ENCODE measurements at places on chromosomes 5 and 9.

DNA sequence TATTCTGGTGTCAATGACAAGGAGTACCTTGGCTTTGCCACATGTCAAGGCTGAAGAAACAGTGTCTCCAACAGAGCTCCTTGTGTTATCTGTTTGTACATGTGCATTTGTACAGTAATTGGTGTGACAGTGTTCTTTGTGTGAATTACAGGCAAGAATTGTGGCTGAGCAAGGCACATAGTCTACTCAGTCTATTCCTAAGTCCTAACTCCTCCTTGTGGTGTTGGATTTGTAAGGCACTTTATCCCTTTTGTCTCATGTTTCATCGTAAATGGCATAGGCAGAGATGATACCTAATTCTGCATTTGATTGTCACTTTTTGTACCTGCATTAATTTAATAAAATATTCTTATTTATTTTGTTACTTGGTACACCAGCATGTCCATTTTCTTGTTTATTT lies 19.8 kb downstream of the CD274 start:
- no peak for DNase-seq

GRCh38 chr5:154421868-154422267 lies 23.9 kb upstream of the SAP30L start:
- DNase-seq = no peak

GRCh38 chr5:75574791-75575190 lies 36.5 kb upstream of the ANKDD1B start:
- DNase-seq = no peak

- DNase-seq = no peak
Observed at GRCh38 chr5:157708866-157709265, 22.4 kb upstream of the THG1L start.

- DNase-seq = no peak
Observed at GRCh38 chr9:127567035-127567729, 44.9 kb upstream of the STXBP1 start.

DNA sequence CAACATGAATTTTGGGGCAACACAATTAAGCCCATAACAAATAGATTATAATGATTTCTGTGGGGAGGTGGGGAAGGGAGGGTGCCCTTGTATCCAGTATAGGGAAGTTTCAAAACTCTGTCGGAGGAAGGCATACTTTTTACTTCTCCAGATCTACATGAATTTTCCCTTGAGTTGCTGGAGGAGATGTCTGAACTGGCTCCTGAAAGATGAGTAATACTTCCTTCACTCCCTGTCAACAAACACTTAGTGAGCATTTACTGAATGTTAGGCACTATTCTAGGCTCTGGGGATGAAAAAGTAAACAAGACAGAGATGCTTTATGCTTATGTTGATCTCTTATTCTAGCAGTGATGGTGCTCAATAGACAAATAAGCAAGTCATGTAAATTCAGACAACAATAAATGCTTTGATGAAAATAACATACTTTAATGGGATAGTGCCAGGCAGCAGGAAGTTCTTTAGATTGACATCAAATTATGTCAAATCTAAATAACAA lies 197.9 kb upstream of the ANKH start:
- no peak for DNase-seq

DNA sequence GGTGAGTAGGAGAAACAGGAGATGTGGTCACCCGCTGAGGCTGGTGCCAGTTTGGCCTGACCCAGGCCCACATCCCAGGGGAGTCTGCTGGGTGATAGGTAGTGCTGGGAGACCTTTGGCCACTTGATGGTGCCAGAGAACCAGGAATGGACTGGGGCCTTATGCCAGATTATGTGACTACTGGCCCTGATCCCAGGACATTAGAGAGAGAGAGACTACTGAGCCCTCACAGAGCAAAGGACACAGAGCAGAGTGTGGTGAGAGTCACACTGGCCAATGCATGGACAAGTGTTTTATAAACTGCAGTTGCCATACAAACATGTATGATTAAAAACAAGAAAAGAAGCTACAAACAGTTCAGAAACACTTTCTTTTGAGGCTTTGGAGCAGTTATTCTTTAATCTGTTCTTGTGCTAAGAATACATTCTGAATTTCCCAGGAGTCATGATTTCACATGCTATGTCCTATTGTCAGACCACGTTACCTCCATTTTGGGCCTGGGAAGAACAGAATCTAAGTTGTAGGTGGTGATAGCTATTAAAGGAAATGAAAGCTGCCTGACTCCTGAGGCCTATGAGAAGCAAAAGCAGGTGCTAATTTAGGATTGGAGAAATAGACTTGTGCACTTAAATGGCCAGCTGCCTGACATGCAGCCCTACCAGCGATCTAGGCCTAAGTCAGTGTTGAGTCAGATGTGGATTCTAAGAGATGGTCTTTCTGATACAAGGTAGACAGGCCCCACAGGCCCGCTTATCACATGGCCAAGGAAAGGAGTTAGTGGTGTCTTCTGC lies 32.6 kb upstream of the TMOD1 start:
- DNase-seq = peak; percentile 51

GRCh38 chr9:10396615-10397014 lies 216.2 kb downstream of the PTPRD start:
- no peak for DNase-seq

- DNase-seq = peak; percentile 89
Observed at GRCh38 chr9:86721843-86722705, 225.2 kb downstream of the GAS1 start.

GRCh38 chr9:23590276-23591000 lies 235.6 kb downstream of the ELAVL2 start:
- no peak for DNase-seq

- DNase-seq = no peak
Observed at GRCh38 chr5:68215898-68216244, 315 bp downstream of the PIK3R1 start.

DNA sequence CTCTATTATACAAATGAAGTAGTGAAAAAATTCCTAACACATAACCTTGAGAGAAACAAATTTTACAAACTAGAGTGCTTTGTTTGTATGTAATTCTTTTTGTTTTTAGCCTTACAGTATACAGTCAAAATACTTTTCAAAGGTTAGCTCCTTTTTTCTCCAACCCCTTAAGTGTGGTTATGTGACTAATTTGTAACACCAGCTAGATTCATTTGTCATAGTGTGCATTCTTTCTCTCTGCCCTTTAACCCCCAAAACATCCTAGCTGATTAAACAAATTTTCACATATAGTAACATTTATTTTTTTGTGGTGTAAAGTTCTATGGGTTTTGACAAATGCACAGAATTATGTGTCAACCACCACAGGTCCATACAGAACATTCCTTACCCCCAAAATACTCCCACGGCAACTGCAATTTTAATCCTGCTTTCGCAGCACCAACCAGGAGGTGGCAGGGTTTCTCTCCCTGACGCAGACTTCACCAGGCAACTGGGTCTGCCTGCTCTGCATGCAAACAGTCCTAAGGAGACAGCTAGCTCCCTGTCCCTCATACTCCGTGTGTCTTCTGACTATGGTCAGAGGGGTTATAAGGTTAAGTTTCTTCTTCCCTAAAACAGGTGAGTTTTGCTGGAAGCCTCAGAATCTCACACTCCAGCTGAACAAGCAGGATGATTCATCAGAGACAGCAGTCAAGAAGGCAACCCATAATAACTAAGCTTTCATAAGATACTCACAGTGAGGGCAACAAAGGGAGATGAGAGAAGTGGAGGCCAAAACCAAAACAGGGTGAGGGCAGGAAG lies 44.5 kb upstream of the NR5A1 start:
- DNase-seq = no peak

DNA sequence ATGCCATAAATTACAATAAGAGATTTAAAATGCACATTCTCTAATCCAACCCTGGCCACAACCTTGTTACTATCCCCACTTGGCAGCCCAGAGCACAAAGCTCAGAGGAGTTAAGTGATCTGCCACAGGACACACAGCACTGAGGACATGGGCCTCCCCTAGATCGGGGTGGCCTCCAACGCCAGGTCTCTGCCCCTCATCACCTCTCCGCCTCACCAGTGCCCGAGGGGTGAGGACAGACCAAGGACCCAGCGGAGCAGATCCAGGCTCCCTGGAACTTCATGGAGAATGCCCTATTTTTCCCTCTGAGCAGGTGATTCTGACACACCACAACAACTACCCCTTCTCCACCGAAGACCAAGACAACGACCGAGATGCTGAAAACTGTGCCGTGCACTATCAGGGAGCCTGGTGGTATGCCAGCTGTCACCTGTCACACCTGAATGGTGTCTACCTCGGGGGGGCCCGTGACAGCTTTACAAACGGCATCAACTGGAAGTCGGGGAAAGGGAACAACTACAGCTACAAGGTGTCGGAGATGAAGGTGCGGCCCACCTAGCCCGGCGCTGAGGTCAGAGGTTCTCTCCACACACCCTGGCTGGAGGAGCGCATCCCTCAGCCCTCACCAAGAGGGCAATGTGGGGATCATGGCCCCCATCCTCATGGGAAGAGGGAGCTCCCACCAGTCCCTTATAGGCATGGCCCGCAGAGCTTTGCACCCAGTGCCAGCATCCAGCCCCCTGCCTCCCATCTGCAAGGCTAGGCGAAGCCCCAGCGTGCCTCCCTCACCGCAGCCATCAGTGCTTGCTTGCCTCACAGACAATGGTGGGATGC lies 12.5 kb upstream of the FCN2 start:
- no peak for DNase-seq

DNA sequence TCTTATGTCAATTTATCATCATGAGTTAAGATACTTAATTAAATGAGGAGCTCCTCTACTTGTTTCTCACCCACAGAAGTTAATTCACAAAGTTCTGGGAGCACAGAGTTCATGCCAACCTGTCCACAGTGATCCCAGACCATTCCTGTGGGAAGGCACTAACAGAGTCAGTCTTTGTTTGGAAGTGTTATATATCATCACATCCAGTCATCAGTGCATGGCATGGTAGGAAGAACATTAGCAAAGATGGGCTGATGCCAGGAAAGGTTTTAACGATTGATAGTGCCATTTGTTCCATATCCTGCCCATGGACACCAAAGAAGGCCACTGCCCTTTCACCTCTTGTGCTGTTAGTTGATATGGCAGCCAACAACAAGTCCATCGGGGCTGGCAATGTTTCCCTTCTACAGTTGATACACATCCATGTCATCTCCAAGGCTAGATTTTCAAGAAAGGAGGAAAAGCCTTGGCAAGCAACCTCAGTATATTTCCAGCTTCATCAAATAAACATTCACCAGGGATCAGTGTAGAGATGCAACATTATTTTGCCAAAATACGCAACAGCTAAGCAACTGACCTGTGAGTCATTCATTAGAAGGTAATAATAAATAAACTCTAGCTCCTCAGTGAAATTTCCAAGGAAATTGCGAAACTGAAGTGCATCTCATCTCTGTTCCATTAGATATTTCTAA lies 169.6 kb downstream of the RORB start:
- DNase-seq = no peak

- DNase-seq = peak; percentile 6
Observed at GRCh38 chr9:1604942-1605560, 410.1 kb upstream of the SMARCA2 start.

GRCh38 chr9:38344566-38345324 lies 47.8 kb upstream of the ALDH1B1 start:
- DNase-seq = no peak

GRCh38 chr5:149823375-149823774 lies 93.3 kb downstream of the PPARGC1B start:
- no peak for DNase-seq

GRCh38 chr5:72855821-72856220 lies 39.4 kb downstream of the TNPO1 start:
- no peak for DNase-seq

DNA sequence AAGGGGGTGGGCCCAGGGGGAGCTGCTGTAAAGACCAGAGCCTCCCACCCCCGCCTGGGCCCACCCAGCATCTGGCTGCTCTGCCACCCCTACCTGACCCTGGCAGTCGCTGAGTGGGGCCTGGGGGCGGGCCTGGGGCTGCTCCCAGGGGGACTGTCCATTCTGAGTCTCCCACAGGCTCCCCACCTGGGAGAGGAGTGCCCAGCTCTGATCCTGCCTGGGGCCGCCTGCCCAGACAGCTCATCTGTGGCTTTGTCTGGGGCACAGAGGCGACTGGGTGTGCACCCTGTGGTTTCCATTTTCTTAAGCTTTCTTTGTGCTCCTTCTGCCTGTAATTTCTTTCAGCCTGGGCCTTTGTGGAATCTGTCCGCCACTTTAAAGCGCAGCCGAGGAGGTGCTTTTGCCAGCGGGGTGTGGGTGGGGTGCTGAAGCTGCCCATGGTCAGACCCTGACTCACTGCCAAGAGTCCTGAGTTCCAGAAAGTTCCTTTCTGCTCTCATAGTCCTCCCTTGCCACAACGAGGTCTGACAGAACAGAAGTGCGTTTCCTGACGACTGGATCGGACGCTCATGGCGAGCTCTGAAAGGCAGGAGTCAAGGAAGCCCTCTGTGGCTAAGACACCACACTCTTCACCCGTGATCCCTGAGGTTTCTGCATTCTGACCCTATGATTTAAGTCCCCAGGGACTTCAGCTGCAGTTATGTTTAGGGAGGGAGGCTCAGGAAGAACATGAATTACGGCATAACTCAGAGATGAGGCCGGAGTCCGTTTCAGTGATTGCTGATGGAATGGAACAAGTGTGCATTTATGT lies 225.0 kb downstream of the FANCC start:
- no peak for DNase-seq

- DNase-seq = no peak
Observed at GRCh38 chr5:173341961-173342430, 13.8 kb upstream of the STC2 start.

DNA sequence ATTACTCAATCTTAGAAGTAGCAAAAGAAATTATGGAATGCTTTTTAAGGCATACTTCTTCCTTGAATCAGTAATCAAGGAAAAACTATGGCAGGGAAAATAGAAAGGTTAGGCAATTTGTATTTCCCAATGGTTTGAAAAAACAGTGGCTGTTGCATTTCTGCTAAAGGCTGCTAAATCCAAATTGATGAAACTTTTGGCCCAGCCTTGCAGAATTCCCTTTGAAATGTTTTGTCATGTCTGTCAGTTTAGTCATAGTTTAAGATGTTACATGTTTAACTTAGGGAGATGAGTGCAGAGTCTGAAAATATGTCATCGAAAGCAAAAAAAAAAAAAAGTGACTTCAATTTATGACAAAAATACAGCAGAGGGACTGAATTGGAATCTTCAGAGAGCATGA lies 878.9 kb upstream of the WWC1 start:
- DNase-seq = no peak

DNA sequence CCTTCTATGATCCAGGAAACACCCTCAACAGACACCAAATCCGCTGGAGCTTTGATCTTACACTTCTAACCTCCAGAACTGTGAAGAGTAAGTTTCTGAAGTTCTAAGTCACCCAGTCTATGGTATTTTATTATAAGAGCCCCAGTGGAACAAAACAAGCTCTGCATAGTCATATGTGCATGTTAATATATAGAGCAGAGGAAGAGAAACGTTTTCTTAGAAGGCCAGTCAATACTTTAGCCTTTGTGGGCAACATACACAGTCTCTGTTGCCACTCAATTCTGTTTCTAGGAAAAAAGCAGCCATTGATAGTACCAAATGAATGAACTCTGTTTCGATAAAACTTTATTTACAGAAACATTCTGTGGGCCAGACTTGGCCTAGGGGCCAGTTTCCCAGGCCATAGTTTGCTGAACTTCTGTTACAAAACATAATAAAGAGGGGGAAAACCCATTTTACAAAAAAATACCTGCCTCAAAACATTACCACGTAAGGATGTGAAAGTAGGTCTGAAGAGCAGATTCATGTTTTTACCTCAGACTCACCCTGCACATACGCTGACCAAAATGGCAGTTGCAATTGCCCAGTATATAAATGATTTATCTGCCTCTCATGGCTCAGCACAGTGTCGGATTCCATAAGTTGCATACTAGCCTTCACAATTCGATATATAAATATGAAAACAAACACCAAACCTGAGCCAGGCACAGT lies 350.5 kb downstream of the SLIT3 start:
- DNase-seq = no peak

- peak; percentile 16 for DNase-seq
Observed at GRCh38 chr5:149957855-149958254, 2.7 kb upstream of the SLC26A2 start.
